ENCODE measurements at places on chromosomes 2 and 18. TPM values are rescaled to one million over a fixed set of nuclear protein-coding genes. Genes with fewer than 3 reads are reported as not detected.

Gene STAT4
- total RNA-seq: not detected

Gene SPEG
- total RNA-seq: 10.2 TPM

Gene PARD6G
- 10.5 TPM for total RNA-seq

Gene RHOB
- total RNA-seq: 1,527 TPM

Gene ZNF396
- 3.3 TPM for total RNA-seq

Gene TMEM198
- 2.1 TPM for total RNA-seq

Gene BCL11A
- total RNA-seq: not detected

Gene FOSL2
- total RNA-seq: 141 TPM

Gene RTP5
- not detected for total RNA-seq

Gene ZSWIM2
- not detected for total RNA-seq

Gene IDH1
- 55.5 TPM for total RNA-seq

DNA sequence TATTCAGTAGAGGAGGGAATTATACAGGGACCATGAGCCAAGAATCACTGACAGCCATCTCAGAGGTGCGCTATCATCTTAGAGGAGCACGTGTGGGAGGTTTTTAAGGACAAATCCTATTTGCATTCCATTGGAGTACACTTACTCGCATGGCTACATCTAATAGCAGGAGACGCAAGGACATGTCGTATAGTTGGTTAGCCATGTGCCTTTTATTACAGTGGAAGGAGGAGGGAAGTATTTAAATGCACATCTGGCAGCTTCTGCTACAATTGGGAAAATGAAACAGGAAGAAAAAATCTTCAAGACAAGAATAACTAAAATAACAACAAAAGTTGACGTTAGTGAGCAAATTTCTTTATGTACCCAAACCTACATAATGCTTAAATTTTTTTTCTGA lies 86.5 kb upstream of the UGP2 start:
- DNase-seq: no peak
- H3K4me1 ChIP-seq: no peaks in the 10 kb centered on the region
- no peak overlapping the region for H3K4me3 ChIP-seq
- H3K27ac ChIP-seq: no peak overlapping the region
- no peaks in the 10 kb centered on the region for H3K27me3 ChIP-seq

- H3K4me3 ChIP-seq: no peak overlapping the region
- H3K27me3 ChIP-seq: no peaks in the 10 kb centered on the region
- no peaks in the 10 kb centered on the region for H3K36me3 ChIP-seq
- H3K4me1 ChIP-seq: no peaks in the 10 kb centered on the region
- no peak for DNase-seq
- no peak overlapping the region for H3K27ac ChIP-seq
Measured at GRCh38 chr2:237596520-237597195, 6.1 kb upstream of the RAB17 start.

DNA sequence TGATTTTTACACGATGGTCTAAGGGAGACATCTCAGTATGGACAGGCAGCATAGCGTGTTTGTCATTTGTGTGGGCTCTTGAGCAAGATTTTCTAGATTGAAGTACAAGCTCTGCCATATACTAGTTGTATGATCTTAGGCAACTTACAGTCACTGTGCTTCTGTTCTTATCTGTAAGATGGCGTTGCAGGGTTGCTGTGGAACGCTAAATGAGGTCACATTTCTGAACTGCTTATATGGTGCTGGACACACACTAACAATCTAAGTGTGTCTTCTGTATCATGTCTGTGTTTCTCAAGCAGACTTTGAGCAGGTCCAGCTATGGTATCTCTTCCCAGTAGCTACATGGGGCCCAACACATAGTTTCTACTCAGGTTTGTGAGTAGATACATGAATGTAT lies 29.2 kb downstream of the PARD3B start:
- no peaks in the 10 kb centered on the region for H3K27me3 ChIP-seq
- H3K27ac ChIP-seq: no peak overlapping the region
- DNase-seq: no peak

- H3K36me3 ChIP-seq: no peaks in the 10 kb centered on the region
- no peak overlapping the region for H3K4me3 ChIP-seq
- H3K27ac ChIP-seq: no peak overlapping the region
- H3K27me3 ChIP-seq: no peaks in the 10 kb centered on the region
- no peak for DNase-seq
Measured at GRCh38 chr18:24420551-24420950, 5.9 kb upstream of the IMPACT start.

DNA sequence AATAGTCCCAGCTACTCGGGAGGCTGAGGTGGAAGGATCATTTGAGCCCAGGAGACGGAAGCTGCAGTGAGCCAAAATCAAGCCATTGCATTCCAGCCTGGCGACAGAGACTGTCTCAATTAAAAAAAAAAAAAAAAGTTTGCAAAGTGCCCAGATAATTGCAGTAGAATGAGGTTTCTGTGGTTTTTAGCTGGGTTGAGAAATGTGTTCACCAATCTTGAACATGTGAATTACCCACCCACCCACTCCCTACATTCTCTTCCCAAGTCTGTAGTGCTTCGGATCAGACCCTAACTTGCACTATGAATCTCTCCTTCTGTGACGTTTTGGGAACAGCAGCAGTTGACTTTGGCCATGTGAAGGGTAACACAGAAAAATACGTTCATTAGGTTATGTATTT lies 247.3 kb downstream of the PTGR3 start:
- H3K4me3 ChIP-seq: no peak overlapping the region
- H3K36me3 ChIP-seq: peaks cover 7% of the 10 kb centered on the region
- no peak for DNase-seq
- no peaks in the 10 kb centered on the region for H3K4me1 ChIP-seq
- no peaks in the 10 kb centered on the region for H3K27me3 ChIP-seq
- H3K27ac ChIP-seq: no peak overlapping the region

GRCh38 chr2:233365861-233366520 lies 11.7 kb downstream of the DGKD start:
- no peaks in the 10 kb centered on the region for H3K4me1 ChIP-seq
- no peaks in the 10 kb centered on the region for H3K27me3 ChIP-seq
- DNase-seq: no peak
- no peak overlapping the region for H3K4me3 ChIP-seq
- no peak overlapping the region for H3K27ac ChIP-seq
- H3K36me3 ChIP-seq: no peaks in the 10 kb centered on the region

DNA sequence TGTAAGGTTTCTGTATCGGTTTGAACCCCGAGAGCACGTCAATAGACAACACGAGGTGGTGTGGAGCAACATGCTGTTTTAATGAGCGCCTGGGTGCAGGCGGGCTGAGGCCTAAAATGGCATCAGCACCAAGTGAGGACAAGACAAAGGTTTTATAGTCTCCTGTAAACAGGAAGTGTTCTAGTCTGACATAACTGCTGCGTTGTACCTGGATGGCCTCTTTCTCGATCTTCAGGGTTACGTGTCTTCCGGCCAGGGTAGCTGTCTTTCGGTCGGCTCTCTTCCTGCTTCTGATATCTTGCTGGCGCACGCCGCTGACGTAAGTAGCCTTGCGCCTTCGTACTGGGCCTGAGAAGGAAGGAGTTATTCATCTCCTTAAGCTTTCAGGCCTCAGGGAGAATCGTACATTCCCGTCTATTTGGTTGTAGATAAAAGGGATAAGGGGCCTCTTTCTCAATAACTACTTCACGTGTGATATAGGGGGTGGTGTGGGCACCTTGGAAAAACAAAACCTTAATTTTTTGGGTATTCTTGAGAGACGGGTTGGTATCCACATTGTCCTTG lies 53.5 kb downstream of the KYNU start:
- DNase-seq: no peak
- H3K27ac ChIP-seq: no peak overlapping the region
- no peaks in the 10 kb centered on the region for H3K27me3 ChIP-seq
- no peak overlapping the region for H3K4me3 ChIP-seq
- H3K36me3 ChIP-seq: no peaks in the 10 kb centered on the region

DNA sequence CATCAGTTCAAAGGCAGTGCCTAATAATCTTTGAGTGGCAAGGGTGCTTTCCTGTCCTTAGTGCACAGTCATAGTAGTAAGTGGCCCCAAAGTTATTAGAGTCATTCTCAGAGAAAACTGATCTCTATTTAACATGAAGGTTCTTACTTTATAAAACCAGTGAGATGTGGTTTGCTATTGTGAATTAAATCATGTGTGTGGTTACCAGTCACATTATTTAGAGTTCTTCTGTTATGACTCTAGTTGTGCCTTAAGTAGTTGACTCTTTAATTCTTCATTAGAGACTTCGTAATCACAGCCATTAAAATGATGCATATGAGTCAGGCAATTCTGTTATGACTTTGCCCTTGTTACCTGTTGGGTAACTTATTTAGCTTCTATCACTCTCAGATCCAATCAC lies 1392.9 kb upstream of the ACVR2A start:
- no peak overlapping the region for H3K27ac ChIP-seq
- no peak for DNase-seq
- H3K36me3 ChIP-seq: no peaks in the 10 kb centered on the region
- H3K4me1 ChIP-seq: no peaks in the 10 kb centered on the region
- H3K4me3 ChIP-seq: no peak overlapping the region
- no peaks in the 10 kb centered on the region for H3K27me3 ChIP-seq

- H3K4me3 ChIP-seq: no peak overlapping the region
- no peaks in the 10 kb centered on the region for H3K4me1 ChIP-seq
- H3K27ac ChIP-seq: no peak overlapping the region
- no peaks in the 10 kb centered on the region for H3K27me3 ChIP-seq
- no peak for DNase-seq
Measured at GRCh38 chr2:60226191-60226590, 327.3 kb downstream of the BCL11A start.

Data from tibial nerve (tissue), 4 donors.